ENCODE measurements at places on chromosomes 6 and 20.

GRCh38 chr6:124722141-124722878, 239.9 kb upstream of the RNF217 start:
- no peak for DNase-seq

DNA sequence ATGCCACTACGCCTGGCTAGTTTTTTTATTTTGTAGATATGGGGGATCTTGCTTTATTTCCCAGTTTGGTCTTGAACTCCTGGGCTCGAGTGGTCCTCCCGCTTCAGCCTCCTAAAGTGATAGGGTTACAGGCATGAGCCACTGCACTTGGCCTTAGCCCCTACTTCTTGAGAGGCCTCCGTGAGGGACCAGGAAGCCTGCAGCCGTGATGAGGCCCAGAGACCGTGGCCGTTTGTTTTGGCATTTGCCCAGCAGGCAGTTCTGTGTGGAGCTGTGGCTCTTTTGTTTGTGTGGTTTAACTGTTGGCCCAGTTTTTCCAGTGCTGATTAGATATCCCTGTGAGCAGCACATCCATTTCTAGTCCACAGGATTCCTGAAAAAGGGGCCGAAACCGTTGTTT, 39.8 kb downstream of the SRSF3 start:
- DNase-seq: no peak

DNA sequence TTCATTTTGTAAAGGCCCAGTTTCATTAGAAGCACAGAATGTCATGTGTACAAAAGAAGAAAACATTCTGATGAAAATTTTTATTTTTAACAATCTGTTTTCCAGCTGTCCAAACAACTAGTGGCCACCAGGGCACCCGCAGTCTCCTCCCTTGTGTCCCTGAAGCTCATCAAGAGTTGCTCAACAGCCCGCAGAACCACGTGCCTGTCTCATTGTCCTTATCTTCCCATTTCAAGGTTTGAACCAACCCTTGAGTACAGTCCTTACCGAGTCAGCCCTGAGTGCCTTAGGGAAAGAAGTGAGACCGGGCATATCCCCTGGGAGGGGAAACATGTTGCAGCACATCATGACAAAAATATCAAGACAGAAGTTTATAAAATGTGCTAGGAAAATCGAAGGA, 15.9 kb upstream of the ZNF133 start:
- DNase-seq: no peak

DNA sequence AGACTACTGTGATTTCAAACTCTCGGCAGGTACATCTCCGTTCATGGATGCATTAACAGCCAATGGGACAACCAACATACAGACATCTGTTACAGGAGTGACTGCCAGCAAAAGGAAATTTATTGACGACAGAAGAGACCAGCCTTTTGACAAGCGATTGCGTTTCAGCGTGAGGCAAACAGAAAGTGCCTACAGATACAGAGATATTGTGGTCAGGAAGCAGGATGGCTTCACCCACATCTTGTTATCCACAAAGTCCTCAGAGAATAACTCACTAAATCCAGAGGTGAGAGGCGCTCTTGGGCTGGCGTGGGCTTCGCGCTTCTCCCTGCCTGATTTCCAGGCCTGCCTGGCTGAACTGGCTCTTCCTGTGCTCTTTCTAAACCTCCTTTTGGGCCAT, 68.4 kb downstream of the RPP40 start:
- no peak for DNase-seq

- no peak for DNase-seq
These were observed 28.2 kb downstream of the TBC1D32 start for GRCh38 chr6:121305957-121306607.

GRCh38 chr20:53911301-53911700, 159.1 kb downstream of the BCAS1 start:
- DNase-seq: no peak

DNA sequence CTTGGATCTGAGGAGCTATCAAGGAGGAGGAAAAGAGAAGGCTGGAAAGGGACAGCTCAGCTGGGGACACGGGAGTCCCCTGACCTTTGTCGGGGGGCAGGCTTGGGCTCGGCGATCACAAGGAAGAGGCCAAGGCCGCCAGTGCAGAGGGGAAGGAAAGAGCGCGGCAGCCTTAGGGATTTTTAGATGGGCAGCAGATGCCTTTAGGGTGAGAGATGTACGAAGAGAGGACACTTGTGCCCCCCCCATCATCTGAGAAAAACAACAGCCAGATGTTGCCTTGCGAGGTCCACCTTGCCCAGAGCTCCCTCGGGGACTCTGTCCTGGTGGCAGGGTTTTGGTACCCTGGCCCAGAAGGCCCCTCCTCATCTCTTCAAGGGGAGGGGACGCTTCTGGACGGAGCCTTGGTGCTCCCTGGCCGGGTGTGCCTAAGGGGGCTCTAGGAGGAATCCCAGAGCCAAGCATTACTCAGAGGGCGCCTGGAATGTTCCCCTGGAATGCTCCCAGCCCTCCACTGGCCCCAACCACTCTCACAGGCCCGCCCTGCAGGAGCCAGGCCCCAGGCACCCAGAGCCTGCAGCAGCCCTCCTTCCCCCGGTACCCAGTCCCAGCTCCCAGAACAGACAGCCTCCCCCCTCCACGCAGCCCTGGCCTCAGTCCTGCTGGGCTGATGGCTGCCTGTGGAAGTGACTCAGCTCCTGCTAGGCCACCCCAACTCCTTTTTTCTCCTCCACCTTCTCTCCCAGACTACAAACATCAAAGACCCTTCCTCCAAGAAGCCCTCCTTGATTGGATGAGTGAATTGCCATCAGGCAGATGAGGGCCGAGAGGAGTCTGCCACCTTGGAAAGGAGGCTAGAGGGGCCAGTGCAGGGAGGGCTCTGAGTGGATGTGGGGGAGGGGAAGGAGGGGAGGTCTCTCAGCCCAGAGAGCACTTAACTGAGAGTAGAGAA, 1.8 kb downstream of the ADAM33 start:
- no peak for DNase-seq

GRCh38 chr6:143068001-143068400, 7.3 kb downstream of the AIG1 start:
- no peak for DNase-seq

- DNase-seq: no peak
These were observed 28.0 kb upstream of the ZNF217 start for GRCh38 chr20:53621482-53622246.

DNA sequence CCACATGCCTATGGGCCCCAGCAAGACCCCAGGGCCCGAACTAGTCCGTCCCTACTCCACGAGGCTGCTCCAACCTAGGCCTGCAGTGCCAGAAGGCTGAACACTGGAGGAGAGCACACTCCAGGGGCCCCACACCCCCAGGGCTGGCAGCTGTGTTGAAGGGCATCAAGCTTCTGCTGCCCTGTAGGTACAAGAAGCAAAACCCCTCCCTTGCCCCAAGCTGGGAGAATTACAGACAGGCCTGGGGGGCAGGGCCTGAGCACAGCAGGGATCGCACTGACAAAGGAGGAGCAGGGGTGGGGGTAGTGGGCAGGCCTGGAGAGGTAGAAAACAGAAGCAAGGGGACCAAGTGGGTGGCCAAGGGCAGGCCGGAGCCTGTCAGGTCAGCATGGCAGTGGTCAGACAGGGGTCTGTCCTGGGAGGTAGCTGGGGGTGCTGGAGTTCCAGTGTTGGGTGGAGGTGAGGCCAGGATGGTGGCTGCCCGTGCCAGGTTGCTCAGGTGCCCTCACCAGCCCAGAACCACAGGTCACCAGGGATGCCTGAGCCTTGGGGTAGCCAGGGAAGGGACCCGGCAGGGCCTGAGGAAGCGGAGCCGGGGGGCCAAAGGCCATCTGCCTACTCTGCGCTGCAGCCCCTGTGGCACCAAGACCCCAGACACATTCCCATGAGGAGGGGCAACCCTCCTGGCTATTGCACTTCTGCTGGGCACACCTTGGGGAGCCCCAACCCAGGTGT, 2.9 kb upstream of the UCKL1 start:
- DNase-seq: no peak

DNA sequence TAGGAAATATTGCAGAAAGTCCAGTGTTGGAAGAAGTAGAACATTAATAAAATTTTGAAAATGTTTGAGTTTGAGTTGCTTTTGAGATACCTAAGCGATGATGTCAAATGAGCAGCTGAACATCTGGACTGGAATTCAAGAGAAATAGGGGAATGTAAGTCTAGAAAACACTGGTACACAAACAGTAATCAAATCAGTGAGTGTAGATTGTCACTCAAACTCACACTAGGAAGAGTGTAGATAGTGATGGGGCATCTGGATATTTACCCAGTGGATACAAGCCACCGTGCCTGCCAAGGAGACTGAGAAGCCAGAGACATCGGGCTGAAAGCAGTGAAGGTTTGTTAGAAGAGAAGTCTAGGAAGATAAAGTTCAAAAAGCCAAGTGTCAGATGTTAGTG, 2.2 kb downstream of the HMGCLL1 start:
- DNase-seq: no peak

DNA sequence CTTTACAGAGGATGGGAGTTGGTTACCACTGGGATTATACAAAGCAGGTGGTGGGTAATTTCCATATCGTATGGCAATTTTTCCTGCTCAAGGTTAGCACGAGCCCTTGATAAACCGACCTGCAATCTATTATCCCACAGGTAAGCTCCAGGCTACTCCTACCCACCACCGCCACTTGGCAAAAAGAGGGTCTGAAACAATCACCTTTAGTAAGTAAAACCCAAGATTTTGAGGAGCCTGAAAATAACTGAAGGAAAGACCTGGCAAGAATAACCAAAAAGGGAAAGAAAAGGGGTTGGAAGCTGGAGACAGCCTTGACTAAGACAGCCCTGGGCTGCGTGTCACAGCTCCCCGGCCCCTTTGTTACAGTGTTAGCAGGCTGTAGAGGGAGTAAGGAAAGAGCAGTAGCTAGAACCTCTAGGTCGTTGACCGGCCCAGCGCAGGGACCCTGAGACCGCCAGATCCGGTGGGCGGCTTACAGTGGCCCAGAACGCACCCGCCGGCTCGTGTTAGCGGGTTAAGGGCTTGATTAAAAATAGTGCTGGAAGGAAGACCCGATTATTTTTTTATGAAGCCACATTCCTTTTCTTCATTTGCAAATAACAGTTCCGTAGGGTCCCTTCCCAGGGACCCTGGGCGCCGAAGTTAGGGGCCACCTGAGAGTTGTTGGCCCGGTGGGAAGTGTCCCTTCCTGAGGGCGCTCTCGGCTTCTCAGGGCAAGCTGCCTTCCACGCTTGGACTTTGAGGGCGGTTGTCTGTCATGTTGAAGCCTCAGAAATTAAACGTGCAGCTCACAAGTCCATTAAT, 30.5 kb downstream of the TFAP2B start:
- no peak for DNase-seq

DNA sequence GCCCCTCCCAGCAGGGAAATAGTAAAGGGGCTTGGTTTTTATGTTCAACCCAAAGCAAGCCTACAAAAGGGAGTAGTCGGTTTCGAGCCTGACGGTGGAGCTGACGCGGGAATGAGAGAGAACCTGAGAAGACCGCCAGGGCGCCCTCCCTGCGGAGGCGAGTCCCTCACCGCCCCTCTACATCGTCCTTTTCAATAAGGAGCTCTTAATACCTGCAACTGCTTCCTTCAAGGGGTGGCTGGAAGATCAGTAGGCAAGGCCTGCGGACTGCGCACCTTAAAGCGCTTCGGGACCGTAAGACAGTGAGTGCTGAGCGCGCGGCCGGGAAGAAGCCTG, 709 bp upstream of the ZNF76 start:
- DNase-seq: no peak

DNA sequence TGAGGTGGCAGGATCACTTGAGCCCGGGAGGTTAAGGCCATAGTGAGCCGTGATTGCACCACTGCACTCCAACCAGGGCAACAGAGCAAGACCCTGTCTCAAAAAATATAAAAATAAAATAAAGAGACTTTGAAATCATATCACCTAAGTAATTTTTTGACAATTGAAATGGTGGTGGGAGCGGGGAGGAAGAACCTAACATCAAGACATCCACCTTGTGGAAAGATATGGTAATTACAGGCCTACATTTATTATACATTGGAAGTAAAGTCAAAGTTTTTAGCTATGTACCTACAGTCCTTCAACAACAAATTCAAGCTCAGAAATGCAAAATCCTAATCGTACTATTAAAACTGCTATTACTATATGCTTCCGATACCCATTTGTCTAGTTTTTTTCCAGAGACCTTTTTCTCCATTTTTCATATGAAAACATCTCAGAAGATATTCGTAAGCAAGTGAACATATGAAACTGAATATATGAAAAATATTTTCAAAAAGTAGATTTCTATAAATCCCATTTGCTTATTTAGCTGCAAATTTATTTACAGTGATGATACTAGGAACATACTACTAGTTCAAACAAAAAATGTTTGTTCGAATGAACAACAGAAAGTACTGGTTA, 83.3 kb downstream of the SYCP2 start:
- no peak for DNase-seq

DNA sequence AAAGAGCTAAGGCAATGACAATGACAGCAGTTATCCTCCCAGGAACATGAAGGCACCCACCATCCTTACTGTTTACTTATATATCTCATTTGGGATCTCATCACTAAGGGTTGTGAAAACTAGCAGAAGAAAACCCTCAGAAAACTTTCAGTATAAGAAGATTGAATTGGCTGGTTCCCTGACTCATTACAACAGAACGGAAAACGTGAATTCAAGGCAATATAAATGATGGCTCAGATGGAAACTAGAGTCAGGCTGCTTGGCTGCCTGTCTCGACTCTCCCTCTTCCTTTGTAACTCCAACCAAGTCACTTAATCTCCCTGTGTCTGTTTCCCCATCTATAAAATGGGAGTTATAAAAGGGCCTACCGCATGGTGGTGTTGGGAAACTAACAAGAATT, 387.1 kb upstream of the JARID2 start:
- no peak for DNase-seq

DNA sequence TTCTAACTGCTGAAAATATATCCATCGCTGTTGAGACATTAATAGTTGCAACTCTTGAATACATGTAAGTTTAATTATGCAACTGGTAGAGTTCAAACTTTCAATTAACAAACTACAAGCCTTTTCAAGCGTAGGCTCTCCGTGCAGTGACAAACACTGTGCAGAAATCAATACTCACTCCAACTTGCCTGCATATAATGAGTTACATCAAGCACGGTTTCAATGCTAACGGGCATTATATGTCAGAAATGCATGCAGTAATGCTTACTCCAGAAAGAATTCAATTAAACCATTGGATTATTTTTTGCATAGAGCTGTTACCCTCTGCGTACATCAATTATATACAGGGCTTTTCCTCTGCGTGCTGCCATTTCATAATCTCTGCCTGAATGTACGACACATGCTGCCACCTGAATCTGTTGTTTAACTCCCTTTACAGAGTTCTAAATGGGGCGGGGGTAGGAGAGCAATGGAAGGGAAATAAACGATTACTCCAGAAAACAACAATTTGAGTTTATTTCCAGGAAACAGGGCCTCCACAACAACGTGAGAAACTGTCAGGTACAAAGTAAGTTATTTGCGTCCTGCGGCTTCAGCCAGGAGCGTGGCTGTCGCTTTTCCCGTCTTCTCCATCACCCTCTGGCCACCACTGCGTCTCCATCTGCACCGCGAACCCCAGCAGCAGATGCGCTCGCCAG, 1.8 kb downstream of the PTPRK start:
- no peak for DNase-seq

DNA sequence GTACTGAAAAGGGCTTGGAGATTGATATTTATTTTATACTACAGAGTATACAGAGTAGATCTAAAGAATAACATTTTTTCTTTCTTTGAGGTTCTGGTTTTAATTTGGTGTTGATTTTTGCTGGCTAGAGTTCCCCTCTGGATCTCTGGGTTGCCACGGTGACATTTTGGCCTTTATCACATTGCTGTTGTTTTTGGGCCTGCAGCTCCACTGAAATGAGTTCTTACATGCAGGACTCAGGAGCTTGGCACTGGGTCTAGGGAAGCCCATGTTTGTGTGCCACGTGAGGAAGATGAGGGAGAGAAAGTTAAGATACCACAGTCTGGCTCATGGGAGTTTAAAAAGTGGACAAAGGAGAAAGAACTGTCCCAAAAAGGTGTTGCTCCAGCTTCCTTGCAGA, 7.4 kb upstream of the TFAP2C start:
- DNase-seq: no peak
